Stimulated activated CD4-positive, alpha-beta T cell treated with anti-CD3 and anti-CD28 coated beads, Interleukin-12 subunit alpha, Interleukin-12 subunit beta, amount 100 ng/mL, for 24 hours (primary cell): ENCODE measurements at places on chromosomes 3 and 15.

GRCh38 chr15:51680321-51680720, 982 bp upstream of the SCG3 start:
- DNase-seq: no peak

DNA sequence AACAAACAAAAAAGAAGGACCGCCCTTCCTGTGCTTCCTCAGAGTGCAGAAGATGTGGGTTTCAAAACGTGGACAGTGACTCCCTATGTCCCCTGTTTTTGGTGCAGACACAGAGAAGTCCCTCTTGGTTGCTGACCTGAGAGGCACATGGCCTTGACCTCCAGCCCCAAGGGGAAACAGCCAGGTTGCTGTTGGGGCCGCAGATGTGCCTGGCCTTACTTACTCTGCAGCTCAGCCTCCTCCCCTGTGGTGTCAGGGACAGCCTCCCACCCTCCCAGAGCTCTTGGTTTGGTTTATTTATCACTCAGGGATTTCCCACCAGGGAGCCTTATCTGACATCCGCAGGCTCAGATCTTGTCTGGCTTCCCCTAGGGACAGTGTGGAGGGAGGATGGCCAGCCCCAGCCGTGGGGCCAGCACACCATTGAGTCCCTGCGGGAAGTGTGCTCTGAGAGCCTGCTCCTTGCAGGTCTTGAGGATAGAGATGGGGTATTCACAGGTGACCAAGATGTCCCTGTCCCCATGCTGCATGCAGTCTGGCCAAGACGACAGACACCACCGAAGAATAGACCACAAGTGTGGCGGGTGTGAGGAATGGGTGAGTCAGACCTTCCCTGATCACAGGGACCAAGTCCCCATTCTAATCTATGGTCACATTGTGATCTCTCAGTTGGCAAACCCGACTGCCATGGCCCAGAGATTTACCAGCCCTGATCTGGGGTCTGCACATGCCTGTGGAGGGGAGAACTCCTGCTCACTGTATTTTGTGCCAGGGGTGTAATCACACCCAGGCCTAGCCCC, 134.3 kb upstream of the ABHD17C start:
- DNase-seq: no peak

- DNase-seq: no peak
Measured at GRCh38 chr15:40933517-40933902, 4.4 kb downstream of the DLL4 start.

DNA sequence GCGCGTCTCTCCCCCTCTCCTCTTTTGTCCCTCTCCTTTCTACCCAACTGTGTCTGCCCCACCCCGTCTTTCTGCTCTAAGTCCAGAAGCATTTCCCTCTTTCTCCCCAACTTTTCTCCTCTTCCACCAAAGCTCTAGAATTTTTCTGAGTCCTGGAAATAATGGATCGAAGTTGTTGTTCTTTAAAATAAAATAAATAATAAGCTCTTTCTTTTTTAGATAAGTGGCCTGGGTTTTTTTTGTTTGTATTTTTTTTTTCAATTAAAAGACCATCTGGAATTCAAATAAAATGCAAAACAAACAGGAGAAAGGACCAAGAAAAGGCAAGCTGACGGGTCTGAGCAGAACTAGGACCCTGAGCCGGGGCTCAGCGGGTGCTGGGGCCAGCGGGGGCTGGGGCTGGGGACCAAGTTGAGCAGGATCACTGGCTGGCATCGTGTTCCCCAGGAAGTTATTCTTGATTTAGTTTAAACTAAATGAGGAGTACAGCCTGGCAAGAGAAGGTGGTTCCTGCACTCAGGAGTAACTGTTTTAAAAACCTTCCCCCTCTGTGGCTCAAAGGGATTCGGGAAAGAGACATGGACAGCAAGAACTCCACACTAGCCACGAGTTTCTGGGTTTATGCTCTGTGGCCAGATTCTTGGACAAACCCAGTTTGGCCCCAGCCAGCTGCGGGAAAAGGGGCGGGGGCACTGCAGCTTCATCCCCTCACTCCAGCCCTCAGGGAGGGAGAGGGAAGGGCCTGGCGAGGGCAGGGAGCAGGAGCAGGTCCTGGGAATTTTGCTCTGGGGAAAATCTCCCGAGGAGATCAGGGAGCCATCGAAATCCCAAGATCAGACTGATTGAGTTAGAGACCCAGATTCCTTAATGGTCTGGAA, 8.4 kb downstream of the GATA2 start:
- no peak for DNase-seq

- DNase-seq: peak; percentile 41
Measured at GRCh38 chr15:89129123-89129815, 41.0 kb downstream of the ABHD2 start.

DNA sequence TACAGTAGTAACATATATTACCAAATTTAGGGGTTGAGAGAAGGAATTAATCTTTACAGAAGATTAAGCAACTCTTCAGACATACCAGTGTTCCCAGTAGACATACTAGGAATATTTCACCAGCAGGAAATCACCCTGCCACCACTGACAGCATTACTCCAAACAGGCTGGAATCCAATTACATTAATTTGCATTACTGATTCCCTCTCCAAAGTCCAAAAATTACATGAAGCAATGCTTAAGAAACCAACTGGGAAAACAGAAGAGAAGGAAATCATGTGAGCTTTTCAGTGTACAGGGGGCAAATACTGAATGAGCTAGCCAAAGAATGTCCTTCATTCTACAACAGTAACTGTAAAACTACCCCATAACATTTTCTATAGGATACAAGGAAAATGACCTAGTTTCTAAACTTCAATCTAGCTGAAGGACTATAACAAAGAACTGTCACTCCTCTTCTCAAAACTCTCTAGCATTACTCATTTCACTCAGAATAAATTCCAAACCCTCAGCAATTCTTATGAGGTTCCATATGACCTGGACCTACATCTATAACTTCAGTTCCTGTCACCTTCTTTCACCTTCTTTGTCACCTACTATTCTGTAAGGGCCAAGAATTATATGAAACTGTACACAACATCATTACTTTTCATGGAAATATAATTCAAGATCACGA, 72.7 kb downstream of the INO80 start:
- no peak for DNase-seq

- DNase-seq: no peak
Measured at GRCh38 chr15:54502416-54503075, 524.3 kb downstream of the UNC13C start.

GRCh38 chr3:179956416-179956830, 80.3 kb downstream of the PEX5L start:
- DNase-seq: no peak

DNA sequence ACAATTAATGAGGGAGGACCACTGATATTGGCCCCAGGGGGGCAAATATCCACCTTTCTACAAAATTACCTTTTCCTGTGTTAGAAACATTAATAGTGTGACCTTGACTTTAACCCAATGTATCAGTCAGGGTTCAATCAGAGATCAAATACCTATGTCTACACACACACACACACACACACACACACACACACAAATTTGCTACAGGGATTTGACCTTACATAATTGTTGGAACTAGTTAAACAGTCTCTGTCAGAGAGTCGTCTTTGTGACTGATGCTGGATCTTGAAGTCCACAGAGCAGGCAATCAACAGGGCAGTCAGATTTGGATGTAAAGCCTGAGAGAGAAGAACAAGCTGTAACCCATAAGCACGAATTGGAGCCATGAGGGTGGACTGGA, 32.5 kb downstream of the TM4SF4 start:
- no peak for DNase-seq

DNA sequence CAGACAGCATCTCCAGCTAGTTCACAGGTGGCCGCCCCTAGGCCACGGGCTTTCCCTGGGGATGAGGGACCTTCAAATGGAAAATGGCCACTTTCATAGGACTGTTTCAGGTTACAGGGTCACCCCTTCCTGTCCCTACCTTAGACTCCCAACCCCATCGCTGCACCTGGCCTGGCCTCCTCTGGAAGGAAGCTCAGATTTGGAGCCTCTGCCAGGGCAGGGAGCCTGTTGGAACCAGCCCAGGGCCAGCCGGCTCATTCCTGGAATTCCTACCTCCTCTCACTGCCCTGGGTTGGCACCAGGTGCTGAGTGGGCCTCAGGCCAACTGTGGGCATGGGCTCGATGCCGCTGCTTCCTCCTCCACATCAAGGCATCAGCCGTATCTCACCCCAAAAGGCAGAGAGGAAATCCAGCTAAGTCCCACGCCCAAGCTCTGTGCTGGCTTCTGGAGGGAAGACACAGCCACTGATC, 42.2 kb downstream of the KLHL25 start:
- DNase-seq: no peak

- DNase-seq: no peak
Measured at GRCh38 chr3:141193066-141193830, 38.4 kb upstream of the PXYLP1 start.

GRCh38 chr3:94162700-94163099, 99.8 kb downstream of the NSUN3 start:
- no peak for DNase-seq

GRCh38 chr15:66080717-66081398, 172.7 kb downstream of the MEGF11 start:
- no peak for DNase-seq

DNA sequence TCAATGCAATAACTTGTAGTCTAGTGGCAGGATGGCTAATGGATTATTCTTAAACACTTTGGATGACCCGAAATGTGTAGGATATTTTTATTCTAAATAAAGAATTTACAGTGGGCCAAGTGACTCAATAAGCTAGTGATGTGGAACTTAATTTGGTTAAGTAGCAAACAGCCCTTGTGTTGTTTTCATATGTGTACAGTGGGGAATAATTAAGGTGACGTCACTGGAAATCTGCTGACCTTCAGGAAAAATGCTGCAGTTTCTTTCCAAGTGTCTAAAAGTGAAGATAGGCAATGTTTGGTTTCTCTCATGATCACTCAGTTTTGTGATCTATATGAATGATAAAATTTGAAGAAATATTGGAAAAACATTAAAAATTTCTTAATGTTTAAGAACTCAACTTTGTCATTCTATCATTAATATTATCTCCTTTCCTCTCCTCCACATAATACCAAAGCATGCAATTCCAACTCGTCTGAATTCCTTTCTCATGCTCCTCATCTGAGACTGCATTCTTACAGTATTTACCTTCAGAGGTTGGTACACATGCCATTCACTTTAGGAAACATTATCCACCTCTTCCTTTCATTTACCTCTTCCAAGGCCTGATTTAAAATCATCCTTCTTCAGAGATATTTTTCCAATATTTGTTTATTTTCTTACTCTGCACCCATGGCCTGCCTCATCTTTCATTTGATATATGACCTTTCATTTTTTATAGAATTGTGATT, 414.6 kb upstream of the ARPP21 start:
- no peak for DNase-seq

DNA sequence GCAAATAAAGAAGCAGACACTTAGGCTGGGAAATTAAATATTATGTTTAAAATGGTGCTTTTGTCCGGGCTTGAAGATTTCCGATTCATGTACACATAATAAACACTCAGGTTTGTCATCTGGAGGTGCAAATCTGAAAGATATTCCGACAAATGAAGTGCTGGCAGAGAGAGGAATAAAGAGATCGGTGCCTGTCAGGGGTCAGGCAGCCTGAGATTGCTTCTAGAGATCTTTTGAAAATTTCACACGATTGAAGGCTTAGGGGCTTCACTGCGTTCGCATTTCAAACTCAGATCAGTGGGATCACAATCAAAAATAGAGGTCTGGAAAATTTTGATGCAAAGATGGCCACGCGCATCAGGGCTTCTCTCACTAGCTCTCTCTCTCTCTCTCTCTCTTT, 33.2 kb downstream of the NR2F2 start:
- no peak for DNase-seq

GRCh38 chr3:114478801-114479200, 185.0 kb downstream of the TIGIT start:
- no peak for DNase-seq

DNA sequence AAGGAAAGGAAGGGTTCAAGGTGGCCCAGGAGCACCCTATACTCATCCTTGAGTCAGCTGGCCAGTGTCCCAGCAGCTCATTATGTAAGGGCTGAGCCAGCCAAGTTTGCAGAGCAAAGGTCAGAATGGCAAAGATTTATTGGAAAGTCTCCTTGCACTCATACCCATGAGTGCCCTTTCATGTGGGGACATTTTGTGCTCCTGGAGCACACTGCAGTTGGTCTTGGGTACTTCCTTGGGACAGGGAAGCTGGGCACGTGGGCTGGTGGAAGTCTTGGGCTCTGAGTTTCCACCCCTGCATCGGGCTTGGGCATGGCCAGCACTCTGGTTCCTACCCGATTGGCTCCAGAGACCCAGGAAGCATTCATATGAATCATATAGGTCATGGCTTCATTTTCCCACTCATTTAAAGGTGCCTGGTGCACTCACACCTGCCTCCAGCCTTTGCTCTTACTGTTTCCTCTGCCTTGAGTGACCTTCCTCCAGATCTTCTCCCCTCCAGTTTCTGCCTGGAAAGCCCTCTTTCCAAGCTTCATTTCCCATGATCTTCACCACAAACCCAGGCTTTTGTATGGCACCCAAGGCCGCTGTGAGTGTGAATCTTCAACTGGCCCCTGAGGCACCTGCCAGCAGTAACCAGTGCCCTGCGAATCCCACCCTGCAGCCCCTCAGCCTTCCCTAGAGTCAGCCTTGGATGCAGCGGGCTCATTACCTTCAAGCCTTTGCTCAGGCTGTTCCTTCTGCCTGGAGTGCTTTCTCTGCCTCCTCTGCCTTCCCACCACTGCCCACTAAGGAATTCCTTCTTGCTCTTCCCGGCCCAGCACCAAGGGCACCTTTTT, 10.5 kb upstream of the PRKCD start:
- DNase-seq: no peak

DNA sequence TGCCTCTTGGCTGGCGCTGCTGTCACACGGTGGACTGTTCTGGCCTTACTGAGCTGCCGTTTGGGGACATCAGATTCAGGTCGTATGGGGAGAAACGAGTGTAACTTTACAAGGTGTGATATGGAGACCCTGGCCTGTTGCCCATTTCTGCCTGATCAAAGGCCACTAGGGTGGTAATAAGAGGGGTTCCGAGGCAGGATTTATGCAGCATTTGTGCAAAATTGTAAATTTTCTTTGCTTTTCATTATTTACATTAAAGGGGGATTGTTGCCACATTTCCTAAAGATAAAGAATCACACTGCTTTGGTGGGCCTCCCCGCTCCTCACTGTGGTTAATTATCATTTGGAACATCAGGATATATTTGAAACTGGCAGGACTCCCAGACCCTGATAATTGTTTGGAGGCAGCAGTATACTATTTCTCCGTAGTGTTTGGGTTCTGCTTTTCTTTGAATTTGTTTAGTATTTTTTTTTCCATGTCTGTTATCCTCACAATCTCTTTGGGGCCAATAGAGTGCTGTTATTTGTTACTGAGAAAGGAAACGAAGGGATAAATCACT, 891 bp downstream of the NXPE3 start:
- no peak for DNase-seq

- no peak for DNase-seq
Measured at GRCh38 chr3:186679151-186679550, 13.3 kb downstream of the HRG start.

GRCh38 chr3:189457201-189457607, 174.0 kb upstream of the TP63 start:
- DNase-seq: no peak
